ENCODE measurements at places on chromosomes 5 and 9. TPM values are rescaled to one million over a fixed set of nuclear protein-coding genes. Genes with fewer than 3 reads are reported as not detected.

CAMK2A gene
- 3.3 TPM for total RNA-seq

FGF1 gene
- total RNA-seq, result 3.3 TPM

MATR3 gene
- total RNA-seq, result 232 TPM

SMIM23 gene
- total RNA-seq, result not detected

MZB1 gene
- total RNA-seq, result not detected

RASEF gene
- 0.28 TPM for total RNA-seq

SLC6A19 gene
- total RNA-seq, result not detected

ANKRD31 gene
- total RNA-seq, result 0.14 TPM

ACSL6 gene
- total RNA-seq, result under 0.01 TPM

TRIM14 gene
- total RNA-seq, result 8.0 TPM

PLAC8L1 gene
- total RNA-seq, result 0.59 TPM

ROPN1L gene
- 0.14 TPM for total RNA-seq

PCDHGB1 gene
- total RNA-seq, result 3.3 TPM

ZNF608 gene
- total RNA-seq, result 1.5 TPM

JAK2 gene
- 9.5 TPM for total RNA-seq

AMACR gene
- 8.6 TPM for total RNA-seq

DOCK8 gene
- total RNA-seq, result under 0.01 TPM

PITX1 gene
- total RNA-seq, result 29.7 TPM

SPATA31C1 gene
- total RNA-seq, result not detected

TLX3 gene
- not detected for total RNA-seq

PCDHB15 gene
- total RNA-seq, result 0.28 TPM

TMEM174 gene
- not detected for total RNA-seq

PCDHA3 gene
- 0.23 TPM for total RNA-seq

ERAP2 gene
- 5.8 TPM for total RNA-seq

NUDT2 gene
- 14.3 TPM for total RNA-seq

BTNL3 gene
- not detected for total RNA-seq

NR4A3 gene
- 0.30 TPM for total RNA-seq

MARCOL gene
- total RNA-seq, result not detected

SPINK14 gene
- total RNA-seq, result not detected

SOWAHA gene
- not detected for total RNA-seq

ANKDD1B gene
- 1.6 TPM for total RNA-seq

NUTM2G gene
- not detected for total RNA-seq

CCDC187 gene
- not detected for total RNA-seq

CCDC180 gene
- 1.4 TPM for total RNA-seq

GTF2H2C gene
- 28.8 TPM for total RNA-seq

ARID3C gene
- not detected for total RNA-seq

TAL2 gene
- total RNA-seq, result not detected

CDH9 gene
- 0.59 TPM for total RNA-seq

Data from smooth muscle cell of the umbilical artery (primary cell).